T-cell (primary cell): ENCODE measurements at places on chromosomes 11 and 22. TPM values are rescaled to one million over a fixed set of nuclear protein-coding genes. Genes with fewer than 3 reads are reported as not detected.

GRCh38 chr11:76086743-76087635, 119.3 kb downstream of the WNT11 start:
- no peak for DNase-seq

DNA sequence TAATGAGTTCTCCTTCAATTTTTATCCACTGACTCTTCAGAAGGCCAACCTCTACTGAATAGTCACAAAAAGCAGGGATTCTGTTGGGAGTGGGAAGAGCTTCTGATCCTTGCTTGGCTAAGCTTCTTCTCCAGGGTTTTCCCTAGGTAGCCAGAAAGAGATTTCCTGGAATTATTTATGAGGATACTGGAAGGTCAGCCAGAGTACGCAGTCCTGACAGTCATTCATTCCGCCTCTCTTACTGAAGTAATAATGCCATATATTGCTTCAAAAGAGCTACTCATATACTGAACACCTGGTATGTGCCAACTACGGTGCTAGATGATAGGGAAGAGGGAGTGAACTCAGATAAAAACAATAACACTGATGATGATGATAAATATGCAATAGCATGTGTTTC, 116.1 kb downstream of the CCDC34 start:
- DNase-seq: no peak

DNA sequence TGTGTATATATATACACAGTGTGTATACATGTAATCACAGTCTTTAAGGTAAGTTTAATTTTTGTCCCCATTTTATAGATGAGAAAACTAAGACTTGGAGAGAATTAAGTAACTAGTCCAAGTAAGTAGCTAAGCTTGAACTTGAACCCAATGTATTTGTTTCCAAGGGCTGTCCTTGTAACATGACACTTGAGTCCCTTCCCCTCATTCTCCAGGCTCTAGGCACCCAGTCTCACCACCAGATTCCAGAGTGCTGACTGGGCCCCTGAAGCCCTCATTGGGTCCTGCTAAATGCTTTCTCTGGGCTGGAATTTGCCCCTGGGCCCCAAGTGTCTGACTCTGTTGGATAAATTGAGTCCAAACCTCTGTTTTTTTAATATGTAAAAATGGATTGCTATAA, 45.5 kb downstream of the ADM start:
- no peak for DNase-seq

DNA sequence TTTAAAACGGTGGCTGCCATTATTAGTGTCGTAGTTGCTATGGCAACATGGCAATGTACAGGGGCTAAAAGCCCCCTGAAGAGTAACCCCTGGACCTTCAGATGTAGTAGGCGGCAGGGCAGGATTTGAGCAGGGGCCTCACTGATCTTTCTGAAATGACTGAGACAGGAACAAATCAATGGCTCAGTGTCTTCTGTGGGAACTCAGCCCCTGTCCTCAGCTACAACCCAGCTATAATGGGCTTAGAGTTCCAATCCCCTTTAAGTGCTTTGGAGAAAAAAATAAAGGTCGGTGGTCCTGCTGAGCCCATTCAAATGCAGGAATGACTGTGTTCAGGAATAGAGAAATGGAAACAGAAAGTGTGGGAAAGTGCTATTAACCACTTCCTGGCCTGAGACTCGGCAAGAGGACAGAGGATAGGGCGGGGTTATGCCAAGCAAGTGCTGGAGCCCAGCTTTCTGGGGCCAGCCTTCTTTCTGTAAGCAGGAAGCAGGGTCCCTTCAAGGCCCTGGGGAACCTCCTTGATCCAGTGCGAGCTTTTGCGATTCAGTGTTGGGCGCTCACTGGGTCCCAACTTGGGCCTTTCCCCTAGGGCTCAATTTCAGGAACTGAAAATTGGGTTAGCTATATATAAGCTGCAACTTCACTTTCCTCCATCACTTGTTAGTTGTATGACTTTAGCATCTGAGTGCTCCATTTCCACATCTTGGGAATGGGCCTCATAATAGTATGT, 6.1 kb upstream of the CD82 start:
- no peak for DNase-seq

DNA sequence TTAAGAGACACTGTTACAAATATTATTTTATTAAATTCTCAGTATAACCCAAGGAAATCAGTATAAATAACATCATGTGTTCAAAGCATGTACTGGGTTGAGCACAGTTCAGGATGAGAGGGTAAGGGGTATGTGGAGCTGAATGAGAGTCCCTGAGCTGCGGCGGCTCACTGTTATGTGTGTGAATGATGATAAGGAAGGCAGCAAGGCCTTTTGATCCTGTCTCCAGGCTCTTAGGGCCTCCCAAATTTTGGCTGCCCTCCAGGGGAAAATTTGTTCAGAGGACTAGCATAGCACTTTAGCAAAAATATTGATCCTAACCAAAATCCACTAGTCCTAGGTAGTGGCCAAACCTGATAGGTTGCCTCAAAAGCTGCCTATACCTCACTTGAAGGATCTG, 86.1 kb upstream of the SPON1 start:
- no peak for DNase-seq

DNA sequence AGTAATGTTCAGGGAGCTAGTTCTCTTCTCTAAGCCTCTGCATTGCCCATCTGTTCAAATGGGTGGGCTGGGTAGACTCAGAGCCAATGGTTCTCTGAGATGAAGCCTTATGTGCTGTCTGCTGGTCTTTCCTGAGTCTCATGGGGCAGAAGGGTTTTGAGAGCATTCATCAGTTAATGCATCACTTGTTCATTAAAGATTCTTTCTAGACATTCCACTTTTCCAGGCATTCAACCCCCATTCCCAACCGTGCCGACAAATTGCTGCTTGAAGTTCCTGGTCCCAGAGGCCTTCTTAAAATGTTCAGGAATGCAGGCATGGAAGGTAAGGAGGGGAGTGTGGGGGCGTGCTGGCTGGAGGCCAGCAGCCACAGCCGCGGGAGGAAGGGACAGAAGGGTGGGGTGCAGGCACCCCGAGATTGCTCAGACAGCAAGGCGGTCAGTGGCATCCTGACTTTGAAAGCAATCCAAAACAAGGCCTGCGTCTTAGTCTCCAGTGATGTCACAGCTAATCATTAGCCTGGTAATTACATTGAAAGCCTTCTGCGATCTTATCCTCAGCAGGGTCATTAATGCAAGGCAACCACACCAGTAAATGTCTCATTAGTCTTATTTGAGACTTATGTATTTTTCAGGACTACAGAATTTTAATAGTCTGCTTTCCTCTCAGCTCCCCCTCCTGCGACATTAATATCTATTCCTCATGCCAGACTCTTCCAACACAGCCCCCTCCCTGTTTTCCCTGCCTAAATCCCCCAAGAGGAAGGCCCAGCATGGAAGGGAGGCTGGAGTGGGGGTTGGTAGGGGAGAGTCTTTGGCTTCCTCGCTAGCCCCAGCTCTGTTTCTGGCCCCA, 328.8 kb downstream of the MIAT start:
- no peak for DNase-seq

DNA sequence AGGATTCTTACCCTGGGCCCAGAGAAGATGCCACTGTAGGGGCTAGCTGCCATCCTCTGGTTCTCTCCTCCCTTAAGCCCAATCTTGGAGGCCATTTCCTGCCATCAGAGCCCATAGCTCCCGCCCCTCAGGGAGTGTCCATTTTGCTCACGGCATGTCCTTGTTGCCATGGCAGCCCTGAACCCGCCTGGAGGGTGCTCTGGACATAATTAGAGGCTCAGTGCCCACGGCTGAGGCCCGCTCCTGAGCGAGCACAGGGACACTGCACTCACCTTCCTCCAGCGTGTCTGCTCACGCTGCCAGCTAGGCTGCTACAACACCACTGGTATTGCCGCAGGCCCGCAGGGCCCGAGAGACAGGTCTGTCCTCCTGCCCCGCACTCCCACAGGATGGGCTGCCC, 11.1 kb upstream of the SUSD2 start:
- DNase-seq: no peak

DNA sequence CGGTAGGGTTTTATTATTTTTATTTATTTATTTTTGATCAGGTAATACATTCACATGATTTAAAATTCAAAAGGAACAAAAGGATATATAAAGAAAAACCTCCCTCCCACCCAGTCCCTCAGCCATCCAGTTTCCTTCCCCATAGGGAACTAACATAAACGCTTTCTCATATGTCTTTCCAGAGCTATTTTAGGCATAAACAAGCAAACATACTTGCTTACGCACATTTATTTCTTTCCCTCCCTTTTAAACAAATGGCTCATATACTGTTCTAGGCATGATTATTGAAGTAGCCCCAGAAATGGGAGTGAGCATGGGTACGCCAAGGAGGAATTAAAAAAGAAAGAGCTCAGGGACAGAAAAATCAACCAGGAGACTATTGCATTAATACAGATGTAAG, 63.7 kb downstream of the LIF start:
- DNase-seq: no peak

DNA sequence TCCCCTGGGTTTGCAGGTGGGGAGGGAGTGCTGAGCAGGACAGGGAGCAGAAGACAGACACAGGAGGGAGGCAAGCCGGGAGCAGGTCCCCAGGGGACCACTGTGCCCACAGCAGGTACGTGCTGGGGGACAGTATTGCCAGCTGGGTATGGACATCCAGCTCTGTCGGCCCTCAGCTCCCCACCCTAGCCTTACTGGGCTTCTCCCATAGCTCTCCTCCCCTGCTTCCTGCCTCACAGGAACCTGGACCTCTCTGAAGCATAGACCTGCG, 9.8 kb downstream of the LRRC74B start:
- DNase-seq: no peak

GRCh38 chr11:42273977-42274376, 814.5 kb upstream of the LRRC4C start:
- no peak for DNase-seq

DNA sequence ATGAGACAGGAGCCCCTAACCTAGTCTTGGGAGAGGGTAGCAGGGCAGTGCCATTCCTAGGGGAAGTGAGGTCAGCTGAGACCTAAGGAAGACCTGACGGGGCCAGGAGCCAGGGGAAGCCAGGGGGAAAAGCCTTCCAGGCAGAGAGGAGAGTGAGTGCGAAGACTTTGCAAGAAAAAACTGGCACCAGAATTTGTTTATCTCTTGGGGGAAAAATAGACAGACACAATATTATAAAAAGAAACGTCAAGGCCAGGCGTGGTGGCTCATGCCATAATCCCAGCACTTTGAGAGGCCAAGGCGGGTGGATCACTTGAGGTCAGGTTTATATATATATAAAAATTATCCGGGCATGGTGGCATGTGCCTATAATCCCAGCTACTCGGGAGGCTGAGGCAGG, 26.9 kb upstream of the TESMIN start:
- no peak for DNase-seq

DNA sequence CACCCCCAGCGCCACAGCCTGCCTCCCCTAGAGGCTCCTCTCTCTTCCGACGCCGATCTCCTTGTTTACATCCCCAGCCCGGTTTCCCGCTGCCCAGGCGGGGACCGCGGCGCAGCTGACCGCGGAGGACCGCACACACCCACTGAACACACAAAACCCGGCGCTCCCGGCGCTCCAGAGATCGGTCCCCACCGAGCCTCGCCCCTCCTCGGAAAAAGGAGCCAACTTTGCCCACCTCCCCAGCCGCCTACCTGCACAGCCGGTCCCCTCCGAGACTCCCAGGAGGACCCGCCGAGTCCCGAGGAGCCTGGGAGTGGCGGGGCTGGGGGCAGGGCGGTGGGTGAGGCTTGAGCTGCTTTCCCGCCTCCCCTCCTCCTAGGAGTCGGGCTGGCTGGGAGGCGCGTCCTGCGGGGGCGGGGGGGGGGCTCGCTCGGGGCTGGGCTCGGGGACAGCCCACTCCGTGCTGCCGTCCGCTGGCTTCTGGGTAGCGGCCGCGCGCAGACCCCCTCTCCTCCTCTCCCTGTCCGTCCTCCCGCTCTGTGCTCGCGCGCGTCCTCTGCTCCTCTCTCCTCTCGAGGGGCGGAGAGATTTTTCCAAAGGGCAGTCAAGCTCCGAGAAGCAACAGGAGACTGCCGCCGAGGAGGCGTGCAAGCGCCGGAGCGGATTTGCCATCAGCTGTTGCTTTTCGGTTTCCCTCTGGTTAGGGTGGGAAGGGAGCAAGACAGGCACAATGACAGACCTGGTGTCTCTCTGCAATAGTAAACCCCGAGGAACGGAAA, at the start of gene FXYD6:
Gene FXYD6, minus strand, starts transcription at position 318 of the 779 bp plus-strand sequence. CDS start 33,882 bp downstream, outside the sequence.
- DNase-seq: no peak

- no peak for DNase-seq
These were observed 92.4 kb downstream of the JRKL start for GRCh38 chr11:96482193-96482592.

- no peak for DNase-seq
These were observed at the start of gene TMPRSS5 for GRCh38 chr11:113705871-113706655. Gene TMPRSS5, minus strand, starts transcription at chr11:113706308. Its CDS starts 84 bp downstream, at chr11:113706224.

GRCh38 chr11:107683061-107683460, 28.8 kb downstream of the SLN start:
- no peak for DNase-seq

GRCh38 chr11:28114116-28114515, 5.9 kb downstream of the METTL15 start:
- DNase-seq: no peak

DNA sequence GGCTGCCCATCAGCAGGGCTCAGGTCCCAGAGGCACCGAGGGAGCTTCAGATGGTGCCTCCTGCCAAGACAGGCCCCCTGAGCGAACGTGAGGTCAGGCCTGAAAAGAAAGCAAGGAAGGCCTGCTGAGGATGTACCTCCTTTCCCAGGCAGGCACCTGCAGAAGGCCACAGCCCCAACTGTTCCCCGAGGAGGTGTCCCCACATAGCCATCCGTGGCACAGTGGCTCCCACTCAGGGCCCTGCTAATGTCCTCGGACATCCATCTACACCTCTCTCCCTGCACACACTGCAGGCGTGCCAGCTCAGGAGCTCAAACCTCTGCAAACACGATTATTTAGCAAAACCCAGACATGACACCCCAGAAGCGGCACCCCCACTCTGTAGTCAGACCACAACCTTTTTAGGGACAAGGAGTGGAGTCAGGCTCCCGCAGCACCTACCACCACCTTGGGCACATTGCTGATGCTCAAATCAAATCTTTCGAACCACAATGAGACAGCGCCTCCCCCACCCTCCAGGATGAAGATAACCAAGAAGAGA, 36.9 kb downstream of the SHANK2 start:
- DNase-seq: no peak

- DNase-seq: no peak
These were observed at the start of gene SAA1 for GRCh38 chr11:18265949-18266348. Gene SAA1, plus strand, starts transcription at chr11:18266264. Its CDS starts 624 bp downstream, at chr11:18266888.

GRCh38 chr11:76838678-76839068, 22.0 kb upstream of the ACER3 start:
- no peak for DNase-seq

OR52H1 gene
- total RNA-seq: 0.26 TPM

PANX3 gene
- not detected for total RNA-seq

BUD13 gene
- 13.3 TPM for total RNA-seq

LRRC4C gene
- not detected for total RNA-seq

TRPC6 gene
- total RNA-seq: not detected

MMP12 gene
- not detected for total RNA-seq

CBLIF gene
- not detected for total RNA-seq

TRIM29 gene
- total RNA-seq: not detected

HBE1 gene
- total RNA-seq: 3.2 TPM

CRACR2B gene
- 1.4 TPM for total RNA-seq
